ENCODE measurements at places on chromosomes 7 and 10.

- no peak for DNase-seq
These were observed 451.5 kb downstream of the SORCS1 start for GRCh38 chr10:106712988-106713387.

- DNase-seq: no peak
These were observed 29.2 kb downstream of the CALML5 start for GRCh38 chr10:5470062-5470751.

DNA sequence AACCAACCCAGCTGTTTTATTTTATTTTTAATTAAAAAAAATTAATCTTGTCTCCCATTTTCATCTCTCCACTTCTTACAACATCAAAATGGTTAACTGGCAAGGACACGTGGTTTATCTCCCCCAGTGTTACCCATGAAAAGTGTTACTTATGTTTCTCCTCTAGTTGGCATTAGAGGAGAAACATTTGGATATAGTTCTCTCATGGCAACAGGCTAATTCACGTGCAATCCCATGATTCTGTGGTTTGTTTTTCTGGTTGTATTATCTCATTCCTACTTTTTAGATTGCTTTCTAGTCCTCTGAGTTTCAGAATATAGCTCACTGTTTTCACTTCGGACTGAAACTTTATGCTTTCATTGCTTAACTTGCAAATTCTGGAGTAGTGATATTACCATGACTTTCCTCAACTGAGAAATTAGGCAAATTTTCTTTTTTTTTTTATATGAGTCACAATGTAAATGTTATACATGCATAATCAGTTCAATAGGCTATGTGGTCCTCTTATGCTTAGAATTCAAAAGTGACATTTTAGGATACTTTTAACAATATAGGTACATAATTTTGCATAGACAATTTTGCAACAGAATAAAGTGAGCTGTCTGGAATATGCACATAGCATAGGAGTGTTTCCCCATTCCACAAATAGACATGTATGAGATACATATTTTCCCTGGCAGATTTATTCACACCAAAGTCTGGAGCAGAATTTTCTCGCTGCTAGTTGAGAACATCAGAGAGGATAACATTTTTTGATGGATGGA, 43.0 kb downstream of the LHFPL3 start:
- no peak for DNase-seq

DNA sequence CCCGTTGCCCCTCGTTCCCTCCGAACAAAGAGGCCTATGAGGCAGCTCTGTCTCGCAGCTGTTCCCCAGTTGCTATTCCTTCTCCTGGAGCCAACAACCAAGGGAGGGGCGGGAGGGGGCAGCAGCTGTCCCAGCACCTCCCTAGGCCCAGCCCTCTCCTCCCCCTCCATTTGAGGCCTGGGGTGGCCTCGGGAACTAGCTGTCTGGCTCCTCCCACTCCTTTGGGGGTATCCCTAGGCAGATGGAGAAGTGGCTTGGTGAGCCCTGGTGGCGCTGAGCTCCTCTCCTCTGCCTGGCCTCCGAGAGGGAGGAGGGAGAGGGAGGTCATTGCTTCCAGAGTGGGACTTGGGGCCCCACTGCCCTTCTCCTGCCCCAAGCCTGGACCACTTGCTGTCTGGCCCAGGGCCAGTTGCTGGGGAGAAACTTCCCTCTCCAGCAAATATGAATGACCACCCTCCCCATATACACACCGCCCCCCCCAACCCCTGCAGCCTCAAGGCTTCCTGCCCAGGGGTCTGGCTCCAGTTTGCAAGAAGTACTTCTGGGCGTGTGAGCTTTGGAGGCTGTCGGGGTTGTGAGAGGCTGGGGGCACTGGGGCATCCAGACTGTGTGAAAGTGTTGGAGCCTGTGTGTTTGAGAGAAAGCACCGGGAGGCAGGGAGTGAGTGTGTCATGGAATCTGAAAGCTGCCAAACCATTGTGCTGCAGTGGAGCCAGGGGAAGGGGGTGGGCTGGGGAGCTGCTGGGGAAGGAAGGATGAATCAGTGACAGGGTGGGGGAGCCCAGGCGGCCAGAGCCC, 3.1 kb downstream of the FLNC start:
- DNase-seq: no peak

Measured in stimulated activated CD4-positive, alpha-beta T cell treated with anti-CD3 and anti-CD28 coated beads, Interleukin-1b, Interleukin-23, amount 100 ng/mL, for 4 hours (primary cell).